ENCODE measurements at places on chromosomes 7 and 10.

DNA sequence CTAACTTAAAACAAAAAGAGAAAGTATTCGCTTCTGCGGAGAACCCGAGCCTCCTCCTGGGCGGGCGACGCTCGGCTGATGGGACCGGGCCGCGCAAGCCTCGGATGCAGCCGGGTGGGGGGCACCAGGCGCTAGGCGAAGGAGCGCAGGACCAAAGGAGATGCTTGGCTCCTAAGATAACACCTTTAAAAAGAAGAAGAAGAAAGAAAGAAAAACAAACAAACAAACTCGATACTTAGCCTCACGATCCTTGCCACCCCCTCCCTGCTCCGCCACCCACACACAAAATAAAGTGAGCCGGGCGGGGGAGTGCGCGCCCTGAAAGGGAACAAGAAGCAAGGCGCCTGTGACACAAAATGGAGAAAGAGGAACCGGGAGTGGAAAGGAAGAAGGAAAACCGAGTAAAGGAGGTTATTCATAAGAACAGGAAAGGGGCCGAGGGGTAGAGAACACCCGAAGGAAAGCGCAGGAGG is 34.0 kb upstream of the EBLN1 start:
- peak; percentile 65 for DNase-seq

GRCh38 chr7:122616951-122617350 is 82.0 kb downstream of the RNF133 start:
- no peak for DNase-seq

- no peak for DNase-seq
These were observed 36.8 kb upstream of the CDC14C start for GRCh38 chr7:48887500-48887899.

GRCh38 chr10:8520382-8520781 is 465.9 kb downstream of the GATA3 start:
- no peak for DNase-seq

GRCh38 chr10:119714484-119714816 is 11.4 kb upstream of the INPP5F start:
- no peak for DNase-seq
